ENCODE measurements at places on chromosomes 6 and 20. TPM values are rescaled to one million over a fixed set of nuclear protein-coding genes. Genes with fewer than 3 reads are reported as not detected.
A peak's percentile ranks its signal among the peaks of the same experiment; 100 is the strongest.

Gene SMPDL3A
- polyA plus RNA-seq: 15.9 TPM

Gene HELZ2
- polyA plus RNA-seq: 4.6 TPM

Gene PNPLA1
- 2.6 TPM for polyA plus RNA-seq

Gene RAD21L1
- polyA plus RNA-seq: not detected

Gene BACH2
- polyA plus RNA-seq: 4.4 TPM

Gene XKR7
- polyA plus RNA-seq: 1.3 TPM

Gene LYRM4
- 21.2 TPM for polyA plus RNA-seq

Gene SLC17A3
- not detected for polyA plus RNA-seq

Gene CLPSL2
- not detected for polyA plus RNA-seq

Gene THEMIS
- polyA plus RNA-seq: not detected

Gene CHMP4B
- polyA plus RNA-seq: 65.5 TPM

Gene APOBEC2
- 404 TPM for polyA plus RNA-seq

DNA sequence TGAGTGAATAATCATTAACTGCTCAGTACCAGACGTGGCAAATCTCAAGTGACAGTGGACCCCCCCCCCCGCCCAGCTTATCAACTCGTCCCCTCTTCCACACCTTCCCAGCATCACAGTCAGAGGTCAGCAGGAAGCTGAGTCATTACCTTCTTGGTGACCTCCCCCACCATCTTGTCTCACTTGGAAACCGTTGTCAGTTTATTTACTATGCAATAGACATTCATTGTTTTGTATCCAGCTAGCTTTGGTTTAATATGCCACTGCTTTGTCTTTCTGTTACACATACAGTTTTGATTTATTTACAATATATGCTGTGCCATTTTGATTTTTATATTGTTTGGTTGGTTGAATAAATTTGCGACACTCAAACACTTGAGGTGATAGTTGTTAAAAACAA is 158.1 kb downstream of the QKI start:
- no peak for DNase-seq

DNA sequence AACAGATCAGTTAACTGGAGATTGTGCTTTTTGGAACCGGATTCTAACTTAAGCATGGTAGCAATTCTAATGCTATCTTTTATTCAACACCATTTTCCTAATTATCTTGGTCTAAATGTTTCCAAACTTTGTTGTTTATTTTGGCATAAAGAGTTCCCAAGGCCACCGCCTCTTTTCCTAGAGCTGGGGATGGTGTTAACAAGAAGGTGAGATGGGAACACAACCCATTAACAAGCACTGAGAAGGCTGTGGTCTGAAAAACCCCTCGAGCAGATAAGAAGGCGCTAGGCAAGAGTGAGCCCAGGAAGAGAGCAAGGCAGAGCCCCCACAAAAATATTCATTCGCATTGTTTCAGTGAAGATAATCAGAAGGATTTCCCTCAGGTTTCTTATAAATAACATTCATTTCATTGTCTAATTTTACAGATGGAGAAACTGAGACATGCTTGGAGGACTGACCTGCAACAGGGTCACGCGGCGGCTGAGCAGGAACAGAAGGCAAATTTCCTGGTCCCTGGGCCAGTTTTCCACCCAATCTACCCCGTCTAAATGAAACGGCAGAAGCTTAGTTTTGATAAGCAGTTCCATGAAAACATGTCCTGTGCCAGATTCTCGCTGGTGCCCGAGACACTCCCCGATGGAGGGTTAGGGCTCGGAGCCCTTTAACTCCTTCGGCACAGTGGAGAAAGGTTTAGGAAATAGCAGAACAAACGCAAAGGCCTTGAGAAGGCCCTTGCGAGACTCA is 155.6 kb downstream of the FOXC1 start:
- no peak for DNase-seq

- no peak for DNase-seq
These were observed 28.4 kb upstream of the SDHAF4 start for GRCh38 chr6:70538376-70538775.

GRCh38 chr6:29749668-29750067 is 26.4 kb downstream of the HLA-F start:
- DNase-seq: no peak

DNA sequence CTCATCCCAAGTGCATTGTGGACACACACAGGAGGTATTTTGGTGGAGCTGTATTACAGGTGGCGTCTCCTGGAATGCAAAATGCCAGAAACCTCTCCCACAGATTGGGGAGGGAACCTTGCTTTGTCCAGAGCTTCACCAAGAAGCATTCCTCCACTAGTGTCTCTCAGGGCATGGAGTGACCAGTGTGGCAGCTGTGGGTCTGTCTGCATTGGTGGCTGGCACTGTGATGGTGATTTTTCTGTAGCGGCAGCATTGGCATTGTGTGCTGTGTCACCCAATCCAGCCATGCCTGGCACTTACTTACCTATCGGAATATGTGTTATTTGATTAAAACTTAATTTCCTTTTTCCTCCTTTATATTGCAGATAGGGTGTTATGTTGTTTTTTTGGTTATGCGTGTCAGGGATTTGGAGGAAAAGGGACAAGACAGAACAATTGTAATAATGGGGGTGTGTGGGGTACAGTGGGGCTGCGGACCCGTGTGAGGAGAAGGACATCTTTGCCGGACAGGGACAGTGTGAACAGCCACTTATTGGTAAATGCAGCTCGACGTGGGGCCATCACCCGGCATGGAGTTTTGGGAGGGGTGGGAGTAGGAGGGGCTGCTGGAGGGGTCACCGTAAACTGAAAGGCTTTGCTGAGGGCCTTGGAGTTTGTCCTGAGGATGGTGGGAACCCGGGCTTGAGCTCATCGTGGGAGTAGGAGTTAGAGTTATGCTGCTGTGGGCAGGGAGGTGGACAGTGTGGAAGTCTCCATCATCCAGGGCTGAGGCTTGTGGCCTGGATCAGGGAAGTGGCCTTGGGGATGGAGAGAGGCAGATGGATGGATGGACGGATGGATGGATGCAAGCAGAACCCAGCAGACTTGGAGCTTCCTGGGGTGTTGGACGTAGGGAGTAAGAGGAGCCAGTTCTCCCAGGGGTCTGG is 105.0 kb downstream of the SYCP2 start:
- DNase-seq: no peak

- no peak for DNase-seq
These were observed 116.9 kb downstream of the TMEM242 start for GRCh38 chr6:157206359-157206815.

- no peak for DNase-seq
These were observed 67.8 kb upstream of the NNAT start for GRCh38 chr20:37453288-37453687.

- DNase-seq: no peak
These were observed 345.3 kb upstream of the SLC35B3 start for GRCh38 chr6:8780653-8781052.

- no peak for DNase-seq
These were observed 3.7 kb upstream of the CARMIL1 start for GRCh38 chr6:25275436-25275835.

GRCh38 chr6:75581231-75581630 is 20.4 kb upstream of the SENP6 start:
- no peak for DNase-seq

GRCh38 chr6:157756708-157757429 is 66.2 kb upstream of the SNX9 start:
- DNase-seq: peak; percentile 86

GRCh38 chr6:110596354-110596753 is 119.9 kb upstream of the SLC22A16 start:
- no peak for DNase-seq

- DNase-seq: no peak
These were observed 8.7 kb downstream of the OSBPL2 start for GRCh38 chr20:62246872-62247652.

GRCh38 chr6:16229700-16230099 is 8.7 kb upstream of the GMPR start:
- no peak for DNase-seq

- no peak for DNase-seq
These were observed 51.9 kb downstream of the ZDHHC14 start for GRCh38 chr6:157432892-157433265.

DNA sequence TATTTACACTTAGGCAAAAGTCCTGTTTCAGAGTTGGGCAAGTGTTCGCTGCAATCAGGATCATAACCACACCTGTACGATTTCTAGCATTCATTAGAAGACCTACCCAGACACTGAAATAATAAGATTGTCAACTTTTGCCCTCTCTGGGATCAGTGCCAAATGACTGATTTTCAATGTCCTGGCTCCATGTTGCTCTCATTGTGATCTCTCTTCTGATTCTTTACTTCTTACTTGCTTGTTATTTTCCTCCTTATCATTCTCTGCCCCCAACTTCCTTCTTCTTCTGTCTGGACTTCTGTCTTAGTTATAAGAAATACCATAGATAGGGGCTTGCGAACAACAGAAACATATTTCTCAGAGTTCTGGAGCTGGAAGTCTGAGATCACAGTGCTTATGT is 94.4 kb upstream of the BMP2 start:
- no peak for DNase-seq

DNA sequence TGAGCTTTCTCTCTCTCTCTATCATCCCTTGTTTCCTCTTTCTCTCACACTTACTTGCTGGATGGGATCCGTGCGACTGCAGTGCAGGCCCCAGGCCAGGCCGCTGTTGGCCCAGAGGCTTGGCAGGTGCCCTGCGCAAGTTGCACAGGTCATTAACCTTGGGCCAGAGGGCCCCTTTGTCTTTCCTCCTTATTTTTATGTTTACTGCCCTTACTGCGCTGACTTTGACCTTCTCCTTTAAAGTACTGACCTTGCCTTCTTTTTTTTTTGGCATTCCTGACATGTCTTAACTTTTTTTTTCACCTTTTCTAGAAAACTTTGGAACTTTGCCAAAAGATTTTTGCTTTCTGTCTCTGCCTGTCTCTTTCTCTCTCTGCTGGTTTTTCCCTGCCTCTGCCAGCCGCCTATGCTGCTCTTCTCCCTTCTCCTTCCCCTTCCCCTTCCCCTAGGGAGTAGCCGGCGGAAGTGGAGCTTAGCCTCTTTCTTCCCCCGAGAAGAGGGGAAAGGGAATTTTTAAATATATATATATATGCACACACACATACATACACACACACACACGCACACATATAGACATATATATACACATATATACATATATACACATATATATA is 59.6 kb upstream of the CDH4 start:
- no peak for DNase-seq

DNA sequence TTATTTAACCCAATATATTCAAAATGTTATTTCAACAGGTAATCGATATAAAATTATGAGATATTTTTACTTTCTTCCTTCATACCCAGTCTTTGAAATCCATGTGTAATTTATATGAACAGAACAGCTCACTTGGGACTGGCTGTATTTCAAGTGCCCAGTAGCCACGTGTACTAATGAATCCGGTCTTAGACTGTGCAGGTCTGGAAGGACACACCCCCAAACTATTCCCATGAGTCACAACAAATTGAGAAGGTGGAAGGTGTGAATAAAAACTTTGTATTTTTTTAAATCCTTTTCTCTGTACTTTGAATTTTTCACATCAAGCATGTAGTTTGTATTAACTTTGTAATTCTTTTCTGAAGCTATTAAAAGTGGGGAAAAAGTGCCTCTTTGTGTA is 2.8 kb downstream of the UNC5CL start:
- DNase-seq: no peak

GRCh38 chr6:113857556-113858479 is 673 bp downstream of the MARCKS start:
- DNase-seq: peak; percentile 69

- DNase-seq: no peak
These were observed 16.9 kb downstream of the SEC23B start for GRCh38 chr20:18524646-18525045.

DNA sequence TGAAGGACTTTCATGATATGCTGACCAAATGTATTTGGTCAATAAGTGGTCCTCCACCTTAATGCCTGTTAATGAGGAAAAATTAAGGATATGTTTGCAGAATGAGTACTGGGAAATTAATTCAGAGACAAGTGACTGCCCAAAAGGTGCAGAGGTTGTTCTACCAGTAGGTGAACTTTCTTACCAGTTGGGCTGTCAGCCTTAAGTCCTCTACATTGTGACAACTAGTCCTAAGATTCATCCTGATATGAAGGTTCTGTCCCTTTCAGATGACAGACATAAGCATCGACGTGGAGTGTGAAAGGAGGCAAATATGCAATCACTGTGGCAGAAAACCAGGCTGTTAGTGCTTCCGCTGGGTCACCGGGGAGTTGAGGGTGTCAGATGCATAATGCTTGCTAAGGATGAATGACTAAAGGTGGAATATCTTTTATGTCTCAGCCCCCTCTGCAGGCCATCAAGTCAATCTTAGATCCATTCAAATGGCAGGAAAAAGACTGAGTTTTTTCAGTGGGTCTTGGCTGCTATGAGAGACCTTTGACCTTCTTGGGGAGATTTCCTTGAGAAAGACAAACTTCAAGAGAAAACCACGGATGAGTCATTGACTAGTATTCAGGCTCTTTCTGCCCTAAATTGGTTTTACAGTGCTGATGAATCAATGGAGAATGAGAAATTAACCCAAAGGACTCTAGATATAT is 226.0 kb downstream of the TPBG start:
- no peak for DNase-seq

DNA sequence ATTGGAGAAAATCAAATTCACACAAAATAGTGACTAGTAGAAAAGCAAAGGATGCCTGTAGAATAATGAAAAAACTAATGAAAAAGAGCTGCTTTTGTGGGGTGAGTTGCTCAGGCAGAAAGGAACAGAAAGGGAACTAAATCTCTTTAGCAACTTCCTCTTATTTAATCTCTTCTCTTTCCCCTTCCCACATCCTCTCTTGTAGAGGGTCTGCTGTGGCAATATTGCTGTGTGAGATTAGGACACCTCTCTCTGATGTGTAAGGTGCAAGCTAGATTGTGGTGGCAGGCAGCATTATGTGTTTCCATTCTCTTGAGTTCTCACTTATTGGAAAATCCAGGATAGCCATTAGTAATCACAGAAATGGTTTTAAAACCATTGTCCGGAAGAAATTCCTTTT is 49.7 kb downstream of the SYNE1 start:
- DNase-seq: no peak

DNA sequence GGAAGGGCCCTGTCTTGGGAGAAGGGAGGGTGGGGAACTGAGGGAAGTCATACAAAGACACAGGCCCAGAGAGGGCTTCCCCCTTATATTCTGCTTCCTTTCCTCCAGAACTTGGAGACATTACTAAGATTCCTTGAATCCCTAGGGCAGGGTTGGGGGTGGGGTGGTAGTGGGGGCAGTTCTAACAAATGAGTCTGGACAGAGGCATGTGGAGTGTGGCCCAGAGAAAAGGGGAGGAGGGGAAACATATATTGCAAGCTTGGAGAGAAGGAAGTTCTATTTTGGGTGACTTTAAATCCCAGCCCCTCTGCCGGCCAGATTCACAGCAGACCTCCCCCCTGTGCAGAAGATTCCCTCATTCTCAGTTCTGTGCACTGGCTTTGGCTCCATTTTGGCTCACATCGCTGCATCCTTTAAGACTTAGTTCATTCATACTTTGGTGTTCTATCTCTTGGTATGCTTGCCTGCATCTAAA is 43.7 kb downstream of the DAAM2 start:
- DNase-seq: peak; percentile 48

- no peak for DNase-seq
These were observed 121.0 kb downstream of the FHL5 start for GRCh38 chr6:96683819-96684528.

- DNase-seq: peak; percentile 23
These were observed 289.6 kb upstream of the SUPT3H start for GRCh38 chr6:45667300-45667699.

GRCh38 chr6:38095054-38095453 is 275.5 kb downstream of the ZFAND3 start:
- no peak for DNase-seq

All from muscle of arm (tissue), 14 donors.